ENCODE measurements at places on chromosomes 4 and X.

DNA sequence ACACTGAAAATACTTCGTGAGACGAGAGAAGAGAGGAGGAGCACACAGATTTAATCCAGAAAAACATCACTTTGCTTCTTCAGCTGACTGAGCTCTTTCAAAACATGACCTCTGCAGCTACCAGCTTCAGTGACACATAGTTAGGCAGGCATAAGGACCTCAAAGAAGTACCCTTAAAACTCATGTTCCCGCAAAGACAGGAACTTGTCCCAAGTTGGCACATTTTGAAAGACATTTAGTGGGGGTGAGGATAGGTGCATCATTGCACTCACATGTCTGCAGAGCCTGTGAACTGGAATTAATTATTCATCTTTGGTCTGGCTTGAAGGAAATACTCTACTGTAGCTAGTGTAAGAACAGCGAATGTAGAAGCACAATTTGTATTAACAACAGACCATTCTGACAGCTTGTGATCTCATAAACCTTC, 221.8 kb downstream of the MGST2 start:
- no peak for DNase-seq

DNA sequence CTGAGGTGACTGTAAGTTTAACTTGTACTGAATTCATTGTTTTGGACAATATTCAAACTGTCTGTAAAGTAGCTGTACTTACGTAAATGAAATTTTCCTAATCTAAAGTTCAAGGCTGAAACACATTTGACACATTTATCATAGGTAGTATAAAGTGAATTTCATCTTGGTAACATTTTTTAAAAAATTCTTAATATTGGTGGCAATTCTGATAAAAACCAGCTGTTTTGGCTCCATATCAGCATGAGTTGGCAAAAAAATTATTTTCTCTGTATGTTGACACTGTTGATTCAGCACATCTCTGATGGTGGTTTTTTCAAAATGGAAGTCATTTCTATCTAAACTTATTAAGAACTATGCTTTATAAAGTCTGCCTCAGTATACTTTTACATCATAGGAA, 30.9 kb downstream of the CXorf58 start:
- DNase-seq, result no peak

DNA sequence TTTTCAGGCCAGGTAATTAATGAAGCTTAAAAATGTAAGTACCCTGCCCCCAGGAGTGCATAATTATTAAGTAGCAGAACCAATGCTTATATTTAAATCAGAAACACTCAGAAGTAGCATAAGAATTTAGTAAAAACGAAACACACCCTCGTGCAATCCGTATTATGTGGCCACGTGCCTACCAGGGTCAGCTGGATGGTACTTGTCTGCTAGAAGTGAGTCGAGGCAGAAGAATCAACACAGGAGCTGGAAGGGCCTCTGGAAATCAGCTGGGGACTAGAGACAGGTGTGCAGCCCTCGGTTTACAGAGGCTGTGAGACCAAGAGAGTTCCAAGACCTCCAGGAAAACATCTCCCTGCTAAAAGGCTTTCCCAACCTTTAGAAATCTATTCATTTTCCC, 559 bp upstream of the FAM47E start:
- no peak for DNase-seq

DNA sequence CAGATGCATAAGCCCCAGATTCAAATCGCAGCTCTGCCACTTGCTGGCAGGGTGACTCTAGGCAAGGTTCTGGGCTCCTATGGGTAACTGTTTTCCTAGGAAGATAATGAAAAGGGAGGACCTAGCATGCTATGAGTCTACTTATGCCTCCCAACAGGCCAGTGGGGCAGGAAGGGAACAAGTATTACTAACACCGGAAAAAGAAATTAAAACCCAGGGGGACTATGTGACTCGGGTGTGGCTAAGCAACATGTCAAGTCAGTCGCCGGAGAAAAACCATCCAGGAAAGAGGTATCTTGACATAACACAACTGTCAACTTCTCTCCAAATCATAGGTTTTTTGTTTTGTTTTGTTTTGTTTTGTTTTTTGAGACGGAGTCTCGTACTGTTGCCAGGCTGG, 45.5 kb upstream of the RBPJ start:
- DNase-seq, result no peak

- no peak for DNase-seq
Measured at GRCh38 chrX:110759785-110760184, 35.8 kb downstream of the CHRDL1 start.

- DNase-seq, result no peak
Measured at GRCh38 chrX:40727093-40727492, 8.2 kb downstream of the MED14 start.

DNA sequence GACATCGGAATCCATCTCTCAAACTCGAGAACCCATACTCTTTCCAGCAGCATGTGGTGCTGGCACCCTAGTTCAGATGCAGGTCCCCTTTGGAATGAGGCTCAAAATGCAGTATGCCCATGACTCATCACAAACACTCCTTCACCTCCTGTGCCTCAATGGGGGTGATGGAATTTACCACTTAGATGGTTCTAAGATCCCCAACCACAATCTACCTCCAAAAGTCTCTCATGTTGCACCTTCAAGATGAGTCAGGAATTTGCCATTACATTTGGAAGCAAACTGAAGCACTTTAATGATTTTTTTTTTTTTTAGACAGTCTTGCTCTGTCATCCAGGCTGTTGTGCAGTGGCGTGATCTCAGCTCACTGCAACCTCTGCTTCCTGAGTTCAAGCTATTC, 8.5 kb upstream of the MID1 start:
- no peak for DNase-seq

Data from activated CD8-positive, alpha-beta memory T cell treated with anti-CD3 and anti-CD28 coated beads for 1 hour (primary cell).